Left lung (tissue), 14 donors: ENCODE measurements at places on chromosomes 11 and 22. TPM values are rescaled to one million over a fixed set of nuclear protein-coding genes. Genes with fewer than 3 reads are reported as not detected.
A peak's percentile ranks its signal among the peaks of the same experiment; 100 is the strongest.

Gene MOGAT2
- total RNA-seq, result not detected

Gene TMPRSS6
- not detected for total RNA-seq

Gene CUL5
- 36.1 TPM for total RNA-seq

Gene EMID1
- total RNA-seq, result 17.7 TPM

Gene ZNRF3
- total RNA-seq, result 13.1 TPM

Gene MPZL2
- 117 TPM for total RNA-seq

Gene IGSF22
- total RNA-seq, result 1.1 TPM

Gene KIF18A
- 4.2 TPM for total RNA-seq

Gene VPREB1
- total RNA-seq, result not detected

Gene TEF
- 17.3 TPM for total RNA-seq

Gene ZC3H12C
- 16.2 TPM for total RNA-seq

Gene GGT5
- 25.6 TPM for total RNA-seq

Gene NRXN2
- total RNA-seq, result 7.9 TPM

Gene CHST1
- total RNA-seq, result 3.1 TPM

GRCh38 chr11:90699791-90700400 lies 477.0 kb upstream of the CHORDC1 start:
- no peak for DNase-seq

- DNase-seq, result peak; percentile 50
Observed at GRCh38 chr11:134508219-134508990, 96.4 kb upstream of the B3GAT1 start.

DNA sequence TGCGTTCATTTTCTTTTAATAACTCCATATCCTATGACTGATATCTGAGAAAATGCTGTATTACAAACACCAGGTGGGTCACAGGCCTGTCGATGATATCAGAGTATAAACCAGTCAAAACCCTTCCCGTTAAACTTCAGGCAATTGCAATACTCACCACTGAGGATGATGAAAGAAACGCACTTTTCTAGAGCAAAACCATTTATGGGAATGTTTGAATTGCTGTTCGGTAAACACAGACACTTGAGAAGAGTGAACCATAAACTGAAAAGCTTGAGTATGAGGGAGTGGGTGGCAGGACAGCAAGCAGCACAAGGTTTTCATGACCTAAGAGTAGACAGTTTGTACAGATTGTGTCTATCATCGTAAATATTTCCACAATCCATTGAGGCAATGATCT lies 139.8 kb upstream of the CEP126 start:
- DNase-seq, result no peak

- DNase-seq, result no peak
Observed at GRCh38 chr11:76200006-76200940, 6.0 kb downstream of the WNT11 start.

DNA sequence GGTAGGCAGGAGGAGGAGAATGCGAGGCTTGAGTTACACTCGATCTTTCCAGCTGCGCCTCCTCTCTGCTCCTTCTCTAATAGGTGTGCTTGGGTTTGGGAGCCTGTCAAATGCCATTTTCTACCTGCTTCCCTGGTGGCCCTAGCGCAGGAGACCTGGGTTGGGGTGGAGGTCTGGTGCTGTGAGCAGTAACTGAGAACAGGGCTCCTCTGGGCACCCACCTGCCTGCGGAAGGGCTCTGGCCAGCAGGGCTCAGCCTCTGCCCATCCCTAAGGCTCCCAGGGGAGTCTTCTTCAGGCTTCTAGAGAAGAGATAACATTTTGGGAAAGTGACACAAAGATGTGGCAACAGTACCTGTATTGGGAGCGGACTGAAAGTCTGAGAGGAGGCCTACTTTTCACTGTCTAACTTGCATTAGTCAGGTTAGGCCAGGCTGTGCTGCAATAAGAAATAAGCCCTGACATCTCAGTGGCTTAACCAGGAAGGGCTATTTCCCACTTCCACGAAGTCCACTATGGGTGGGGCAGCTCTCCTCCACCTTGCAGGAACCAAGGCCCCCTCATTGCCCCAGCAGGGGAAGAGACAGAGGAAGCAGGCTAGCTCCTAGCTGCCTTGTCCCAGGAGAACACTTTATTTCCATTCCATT lies 7.7 kb upstream of the LTO1 start:
- DNase-seq, result no peak

DNA sequence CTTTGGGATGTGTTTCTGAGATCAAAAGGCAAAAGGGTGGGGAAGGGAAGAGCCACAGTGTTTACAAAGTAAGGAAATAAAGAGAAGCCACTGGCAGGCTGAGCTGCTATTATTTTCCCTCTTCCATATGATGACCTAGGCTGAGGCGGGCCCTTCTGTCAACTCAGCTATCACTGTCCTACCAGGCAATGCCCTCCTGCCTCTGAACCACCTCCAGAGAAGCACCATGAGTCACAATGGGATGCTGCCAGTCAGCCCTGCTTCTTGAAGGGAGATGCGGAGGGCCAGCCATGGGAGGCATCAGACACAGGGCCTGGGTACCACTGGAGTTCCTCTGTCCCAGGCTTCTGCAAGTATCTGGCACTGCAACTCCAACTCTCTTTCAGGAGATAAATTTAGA lies 107.9 kb upstream of the BID start:
- no peak for DNase-seq

DNA sequence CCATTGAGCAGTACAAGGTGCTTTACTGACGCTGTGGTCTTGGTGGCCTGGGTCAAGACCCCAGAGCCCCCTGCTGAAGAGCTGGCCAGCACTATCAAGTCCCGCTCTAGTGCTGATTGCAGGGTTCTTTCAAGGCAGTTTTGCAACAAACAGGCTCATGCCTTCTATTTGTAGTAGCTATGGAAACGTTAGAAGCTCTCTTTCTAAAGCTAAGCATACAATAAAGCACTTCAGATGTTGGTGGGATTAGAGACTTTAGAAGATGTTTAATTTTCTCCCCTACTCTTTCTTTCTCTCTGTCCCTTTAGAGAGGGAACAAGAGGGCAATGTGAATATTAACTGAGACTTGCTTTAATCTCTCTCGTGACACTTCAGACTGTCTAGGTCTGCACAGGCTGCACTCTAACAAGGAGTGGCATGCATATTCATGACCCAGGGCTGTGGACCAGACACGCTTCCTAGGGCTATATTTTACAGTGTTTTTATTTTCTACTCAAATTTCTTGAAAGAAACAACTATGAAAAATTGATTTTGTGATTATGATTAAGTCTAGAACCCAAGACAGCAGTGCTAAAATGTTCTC lies 138.6 kb downstream of the WNT7B start:
- DNase-seq, result no peak

- no peak for DNase-seq
Observed at GRCh38 chr11:47171856-47172255, 4.8 kb downstream of the ARFGAP2 start.

DNA sequence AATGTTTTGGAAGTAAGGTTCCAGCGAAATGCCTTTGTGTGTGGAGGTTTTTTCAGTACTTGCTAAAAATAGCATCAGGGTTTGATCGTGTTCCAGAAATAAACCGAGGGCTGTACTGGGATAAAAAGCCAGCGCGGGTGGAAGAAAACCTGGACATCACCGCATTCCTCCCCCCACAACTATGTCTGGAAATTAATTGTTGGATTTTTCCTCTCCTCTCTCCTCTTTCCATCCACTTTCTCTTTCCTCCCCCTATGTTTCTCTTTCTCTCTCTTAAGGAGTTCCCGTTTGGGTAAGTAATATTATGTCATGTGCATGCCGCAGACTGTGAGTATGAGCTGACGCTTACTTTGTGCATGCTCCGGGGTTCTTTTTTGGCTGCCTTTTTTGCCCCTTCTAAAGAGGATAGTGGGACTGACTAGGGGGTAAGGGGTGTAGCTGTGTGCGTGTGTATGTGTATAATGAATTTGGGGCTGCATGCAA lies 104.2 kb upstream of the HSD17B12 start:
- DNase-seq, result peak; percentile 11

- DNase-seq, result no peak
Observed at GRCh38 chr11:36313750-36314433, 17.8 kb downstream of the PRR5L start.

GRCh38 chr22:20584029-20584871 lies 76.8 kb downstream of the MED15 start:
- no peak for DNase-seq

DNA sequence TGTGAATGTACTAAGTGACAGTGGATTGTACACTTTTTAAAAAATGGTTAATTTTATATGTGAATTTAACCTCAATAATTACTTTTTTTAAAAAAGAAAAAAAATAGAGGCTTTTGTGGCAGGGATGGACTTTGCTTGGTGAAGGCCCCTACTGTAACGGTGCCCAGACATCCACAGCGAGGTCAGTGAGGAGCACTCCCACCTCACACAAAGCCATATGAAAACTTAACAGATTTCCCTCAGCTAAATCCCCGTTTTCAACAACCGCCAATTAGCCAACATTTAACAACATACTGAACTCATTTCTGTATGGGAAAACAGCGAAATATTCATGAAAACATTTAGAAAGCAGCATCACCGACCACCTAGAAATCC lies 642 bp upstream of the C11orf58 start:
- DNase-seq, result no peak

DNA sequence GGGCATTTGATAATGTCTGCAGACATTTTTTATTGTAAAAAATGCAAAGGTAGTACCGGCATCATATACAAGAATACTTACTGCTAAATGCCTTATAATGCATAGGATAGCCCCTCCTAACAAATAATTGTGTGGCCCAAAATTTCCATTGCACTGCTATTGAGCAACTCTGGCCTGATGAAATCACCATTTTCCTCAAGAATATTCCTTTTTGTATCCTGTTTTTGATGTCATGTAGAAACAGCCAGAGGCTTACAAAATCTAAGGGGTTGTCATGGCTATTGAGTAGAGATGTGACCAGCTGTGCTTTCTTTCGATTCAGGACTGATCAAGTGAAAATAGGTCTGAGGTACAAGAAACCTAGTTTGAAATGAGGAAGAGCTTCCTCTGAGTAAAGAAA lies 854.3 kb downstream of the KCNA4 start:
- no peak for DNase-seq

GRCh38 chr11:123741159-123742030 lies at the start of gene ZNF202:
Gene ZNF202, minus strand, starts transcription at chr11:123741660. Its CDS starts 10,772 bp downstream, at chr11:123730888.
- peak; percentile 88 for DNase-seq

GRCh38 chr11:35953081-35953760 lies 9.4 kb downstream of the LDLRAD3 start:
- no peak for DNase-seq

DNA sequence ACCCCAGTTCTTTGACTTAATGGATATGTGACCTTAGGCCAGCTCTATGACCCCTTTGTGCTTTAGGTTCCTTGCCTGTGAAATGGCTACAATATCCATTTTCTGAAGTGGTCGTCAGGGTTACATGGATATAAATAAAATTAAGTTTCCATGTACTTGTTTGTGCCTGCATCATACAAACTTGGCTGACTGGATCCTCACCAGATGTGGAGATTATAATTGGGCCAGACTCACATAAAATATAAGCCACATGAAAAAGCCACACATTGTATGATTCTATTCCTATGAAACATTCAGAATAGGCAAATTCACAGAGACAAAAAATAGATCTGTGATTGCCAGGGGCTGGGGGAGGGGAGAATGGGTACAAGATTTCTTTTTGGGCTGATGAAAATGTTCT lies 100.9 kb upstream of the USP47 start:
- DNase-seq, result no peak

DNA sequence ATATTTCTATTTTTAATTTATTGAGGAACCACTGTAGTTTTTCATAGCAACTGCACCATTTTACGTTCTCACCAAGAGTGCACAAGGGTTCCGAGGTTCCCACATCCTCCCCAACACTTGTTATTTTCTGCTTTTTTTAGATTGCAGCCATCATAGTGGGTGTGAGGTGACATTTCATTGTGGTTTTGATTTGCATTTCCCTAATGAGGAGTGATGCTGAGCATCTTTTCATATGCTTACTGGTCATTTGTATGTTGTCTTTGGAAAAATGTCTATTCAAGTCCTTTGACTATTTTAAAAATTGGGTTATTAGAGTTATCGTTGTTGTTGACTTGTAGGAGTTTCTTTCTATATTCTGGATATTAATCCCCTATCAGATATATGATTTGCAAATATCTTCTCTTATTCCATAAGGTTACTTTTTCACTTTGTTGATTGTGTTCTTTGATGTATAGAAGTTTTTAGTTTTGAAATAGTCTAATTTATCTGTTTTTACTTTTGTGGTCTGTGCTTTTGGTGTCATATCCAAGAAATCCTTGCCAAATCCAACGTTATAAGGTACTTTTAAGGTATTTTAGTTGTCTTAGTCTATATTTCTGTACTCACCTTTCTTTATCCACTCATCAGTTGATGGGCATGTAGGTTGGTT lies 9.0 kb downstream of the NEAT1 start:
- DNase-seq, result no peak

GRCh38 chr11:69926376-69927050 lies 107.3 kb upstream of the FGF3 start:
- DNase-seq, result no peak

GRCh38 chr11:19813158-19813879 lies 100.7 kb downstream of the NAV2 start:
- no peak for DNase-seq

DNA sequence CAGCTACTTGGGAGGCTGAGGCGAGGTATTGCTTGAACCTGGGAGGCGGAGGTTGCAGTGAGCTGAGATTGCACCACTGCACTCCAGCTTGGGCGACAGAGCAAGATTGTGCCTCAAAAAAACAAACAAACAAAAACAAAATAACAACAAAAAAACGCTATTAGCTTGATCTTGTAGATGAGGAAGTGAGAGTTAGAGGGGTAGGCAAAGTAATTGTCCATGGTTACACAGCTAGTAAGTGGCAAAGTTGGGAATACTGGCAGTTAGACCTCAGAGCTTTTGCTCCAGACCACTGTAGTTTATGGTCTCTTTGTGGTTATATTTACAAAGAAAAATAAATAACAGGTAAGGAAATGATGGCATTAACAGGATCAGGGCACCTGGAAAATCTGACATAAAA lies 15.1 kb downstream of the LDHC start:
- no peak for DNase-seq
